ENCODE measurements at places on chromosomes 4 and X.

- DNase-seq: no peak
Measured at GRCh38 chr4:38138363-38138762, 178.2 kb downstream of the PTTG2 start.

- no peak for DNase-seq
Measured at GRCh38 chr4:79174490-79175252, 151.2 kb downstream of the NAA11 start.

GRCh38 chr4:108793415-108793814 is 30.6 kb upstream of the ETNPPL start:
- no peak for DNase-seq

DNA sequence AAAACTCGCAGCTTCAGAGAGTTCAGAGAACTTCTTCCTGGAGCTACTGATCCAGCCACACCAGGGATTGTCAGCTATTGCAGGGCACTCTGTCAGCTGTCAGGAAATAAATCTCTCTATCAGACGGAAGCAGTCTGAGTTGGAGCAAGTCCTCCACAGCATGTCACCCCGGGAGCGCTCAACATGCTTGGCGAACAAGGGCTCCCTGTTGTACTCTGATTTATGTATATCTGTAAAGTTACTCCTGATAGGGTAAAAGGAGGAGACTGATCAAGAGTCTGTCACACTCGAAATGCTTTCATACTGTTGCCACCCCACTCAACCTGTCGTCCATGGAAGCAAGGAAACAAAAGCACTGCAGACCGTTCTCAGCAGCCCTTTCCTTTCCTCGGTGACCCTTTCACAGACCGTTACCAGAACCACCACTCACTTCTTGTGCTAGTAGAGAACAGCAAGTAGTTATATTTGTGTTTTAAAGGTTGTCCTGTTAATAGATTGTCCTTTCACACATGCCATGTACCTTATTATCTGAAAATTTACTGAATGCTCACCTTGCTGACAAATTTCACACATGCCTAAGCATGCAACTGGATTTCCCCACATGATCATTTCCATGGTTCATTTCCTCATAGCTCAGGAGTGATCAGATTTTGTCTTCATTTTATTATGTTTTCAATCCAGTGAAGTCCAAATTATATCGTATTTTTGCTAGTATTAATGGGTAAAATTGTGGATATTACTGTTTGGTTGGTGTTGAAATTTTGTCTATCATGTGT is 2108.9 kb upstream of the TENM3 start:
- DNase-seq: peak; percentile 21

DNA sequence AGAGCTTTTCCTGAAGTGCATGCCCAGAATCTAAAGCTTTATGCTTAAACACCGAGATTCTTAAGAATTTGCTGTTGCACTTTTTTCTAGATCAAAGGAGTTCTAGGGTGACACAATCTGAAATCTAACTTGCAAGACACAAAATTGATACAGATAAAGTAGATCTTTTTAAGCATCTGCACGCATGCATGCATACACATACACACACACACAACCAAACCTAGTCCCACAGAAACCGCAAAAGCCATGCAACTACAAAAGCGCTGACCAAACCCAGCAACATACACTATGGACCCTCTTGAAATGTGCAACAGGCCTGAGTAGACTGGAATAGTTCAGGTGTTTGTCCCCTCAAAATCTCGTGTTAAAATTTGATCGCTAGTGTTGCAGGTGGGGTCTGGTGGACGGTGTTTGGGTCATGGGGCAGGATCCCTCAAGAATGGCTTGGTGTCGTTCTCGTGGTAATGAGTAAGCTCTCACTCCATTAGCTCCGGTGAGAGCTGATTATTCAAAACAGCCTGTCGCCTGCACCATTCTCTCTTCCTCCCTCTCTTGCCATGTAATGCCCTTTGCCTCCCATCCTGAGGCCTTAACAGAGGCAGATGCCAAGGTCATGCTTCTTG is 52.7 kb downstream of the IRF2 start:
- DNase-seq: no peak

GRCh38 chr4:56622176-56622575 is 58.9 kb downstream of the HOPX start:
- DNase-seq: no peak

GRCh38 chr4:176533159-176533558 is 213.4 kb downstream of the SPCS3 start:
- no peak for DNase-seq

GRCh38 chr4:139154538-139154937 is 22.5 kb downstream of the ELF2 start:
- no peak for DNase-seq

GRCh38 chr4:95556207-95556859 is 7.6 kb upstream of the UNC5C start:
- no peak for DNase-seq

GRCh38 chrX:68666580-68666979 is 19.1 kb downstream of the STARD8 start:
- DNase-seq: no peak

GRCh38 chr4:176223561-176223960 is 28.2 kb upstream of the SPATA4 start:
- no peak for DNase-seq

DNA sequence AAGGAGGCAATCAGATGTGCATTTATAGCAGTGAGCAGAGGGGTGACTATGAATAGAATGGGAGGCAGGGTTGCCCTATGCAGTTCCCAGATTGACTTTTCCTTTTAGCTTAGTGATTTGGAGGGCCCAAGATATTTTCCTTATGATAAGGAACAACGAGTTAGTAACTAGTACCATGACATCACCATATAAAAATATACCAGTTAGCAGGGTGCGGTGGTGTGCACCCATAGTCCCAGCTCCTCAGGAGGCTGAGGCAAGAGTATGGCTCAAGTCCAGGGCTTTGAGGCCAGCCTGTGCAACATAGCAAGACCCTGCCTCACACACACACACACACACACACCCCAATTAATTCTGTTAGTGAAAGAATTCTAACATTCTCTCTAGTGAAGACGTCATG is 53.0 kb downstream of the IL13RA2 start:
- DNase-seq: no peak

DNA sequence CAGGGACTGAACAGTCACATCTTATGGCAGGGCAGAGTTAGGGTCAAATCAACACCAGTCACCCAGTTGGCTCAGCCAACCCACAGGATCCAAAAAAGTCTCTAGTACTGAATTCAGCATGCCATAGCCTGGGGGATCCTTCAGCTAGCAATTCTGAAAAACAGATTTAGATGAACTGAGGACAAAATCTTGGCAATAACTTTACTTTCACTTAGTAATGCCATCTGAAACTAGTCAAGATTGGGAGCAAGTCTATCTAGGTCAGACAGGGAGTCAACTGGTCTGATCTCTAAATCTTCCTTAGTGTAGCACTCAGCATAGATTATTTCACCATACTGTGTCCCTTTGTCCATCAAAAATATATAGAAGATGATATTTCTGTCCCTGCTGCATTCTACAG is 76.0 kb downstream of the HHIP start:
- DNase-seq: no peak

GRCh38 chrX:20431486-20431885 is 164.8 kb upstream of the RPS6KA3 start:
- DNase-seq: no peak

DNA sequence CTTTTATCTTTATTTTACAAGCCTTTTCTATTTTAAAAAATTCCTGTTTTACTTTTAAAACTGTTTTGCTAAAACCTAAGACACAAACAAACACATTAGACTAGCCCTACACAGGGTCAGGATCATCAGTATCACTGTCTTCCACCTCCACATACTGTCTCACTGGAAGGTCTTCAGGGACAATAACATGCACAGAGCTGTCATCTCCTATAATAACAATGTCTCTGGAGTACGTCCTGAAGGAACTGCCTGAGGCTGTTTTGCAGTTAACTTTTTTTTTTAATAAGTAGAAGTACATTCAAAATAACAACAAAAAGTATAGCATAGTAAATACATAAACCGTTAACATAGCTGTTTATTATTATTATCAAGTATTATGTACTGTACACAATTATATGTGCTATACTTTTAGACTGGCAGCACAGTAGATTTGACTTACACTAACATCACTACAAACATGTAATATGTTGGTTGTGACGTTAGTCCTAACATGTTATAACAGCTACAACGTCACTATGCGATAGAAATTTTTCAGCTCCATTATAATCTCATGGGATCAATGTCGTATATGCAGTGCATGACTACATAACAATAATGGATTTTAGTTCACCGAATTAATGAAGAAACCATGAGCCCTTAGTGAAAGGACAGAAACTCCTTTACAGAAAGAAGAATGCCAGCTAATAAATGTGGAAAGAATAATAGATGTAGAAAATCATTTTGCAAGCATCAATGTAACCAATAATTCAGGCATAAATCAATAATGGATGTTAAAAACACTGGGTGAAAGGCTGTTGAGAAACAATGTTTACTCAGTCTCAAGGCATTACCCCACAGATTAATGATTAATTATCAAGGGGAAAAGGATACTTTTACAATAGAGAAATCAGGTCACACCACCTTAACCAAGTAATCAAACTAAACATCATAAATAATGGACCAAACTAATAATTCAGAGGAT is 49.2 kb downstream of the FBXW7 start:
- DNase-seq: no peak

DNA sequence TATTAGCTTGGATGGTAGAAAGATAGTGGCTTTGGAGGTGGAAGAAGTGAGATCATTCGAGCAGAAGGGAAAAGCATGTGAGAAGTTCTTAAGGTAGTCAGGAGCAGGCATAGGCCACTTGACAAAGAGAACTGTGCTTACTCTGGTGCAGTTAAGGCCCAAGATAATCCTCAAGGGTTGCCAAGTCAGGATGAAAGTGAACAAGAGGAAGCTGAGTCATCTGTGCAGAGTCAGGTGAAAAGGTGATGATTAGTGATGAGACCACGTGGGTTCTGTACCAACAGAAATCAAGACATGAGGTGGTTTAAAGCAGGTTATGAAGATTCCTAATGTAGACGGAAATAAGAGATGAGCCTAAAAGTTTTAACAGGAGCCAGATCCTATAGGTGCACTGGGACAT is 369.8 kb downstream of the DTHD1 start:
- DNase-seq: no peak

- no peak for DNase-seq
Measured at GRCh38 chr4:56320293-56320692, 67.0 kb downstream of the AASDH start.

- no peak for DNase-seq
Measured at GRCh38 chrX:119760026-119760877, 1.9 kb downstream of the SOWAHD start.

DNA sequence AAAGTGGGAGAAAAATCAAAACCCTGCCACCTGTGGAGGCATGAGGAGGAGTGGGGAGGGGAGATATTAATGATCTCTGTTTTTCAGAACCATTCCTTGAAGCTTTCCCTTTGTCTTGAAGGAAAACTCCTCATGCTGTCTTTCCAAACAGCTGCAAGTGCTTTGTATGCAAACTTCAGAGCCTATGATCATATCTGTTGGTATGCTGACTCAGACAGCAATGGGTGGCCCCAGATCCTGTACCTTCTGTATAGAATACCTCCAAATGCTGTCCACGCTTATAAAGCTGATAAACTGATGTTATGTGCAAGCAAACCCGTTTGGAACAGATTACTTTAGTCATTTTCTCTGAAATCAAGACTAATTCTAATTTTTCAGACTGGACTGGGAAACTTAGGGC is 31.9 kb downstream of the BMP15 start:
- DNase-seq: no peak

- no peak for DNase-seq
Measured at GRCh38 chr4:126396703-126397102, 1081.9 kb downstream of the FAT4 start.

GRCh38 chr4:177293208-177294033 is 16.3 kb upstream of the NEIL3 start:
- no peak for DNase-seq

GRCh38 chrX:69065451-69065850 is 99.8 kb downstream of the PJA1 start:
- DNase-seq: no peak

GRCh38 chr4:7701866-7702649 is 237.6 kb downstream of the AFAP1 start:
- DNase-seq: no peak

- no peak for DNase-seq
Measured at GRCh38 chrX:137915466-137915865, 349.5 kb downstream of the ZIC3 start.

DNA sequence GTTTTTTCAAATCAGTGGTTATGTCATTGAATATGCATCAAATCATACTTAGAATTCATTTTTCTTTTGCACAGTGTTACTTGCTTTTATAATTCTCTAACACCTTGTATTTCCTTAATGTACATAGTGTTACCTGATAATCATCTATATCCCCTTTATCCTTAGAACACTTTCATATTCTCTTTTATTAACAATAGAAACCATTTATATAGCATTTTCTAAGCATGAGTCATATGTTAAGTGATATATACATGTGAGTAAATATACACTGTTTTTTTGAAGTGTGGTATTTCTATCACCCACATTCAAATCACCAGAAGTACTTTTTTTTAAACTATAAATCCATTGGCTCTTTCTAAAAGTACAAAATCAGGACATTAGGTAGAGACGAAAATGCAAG is 15.3 kb downstream of the EPHA5 start:
- no peak for DNase-seq

DNA sequence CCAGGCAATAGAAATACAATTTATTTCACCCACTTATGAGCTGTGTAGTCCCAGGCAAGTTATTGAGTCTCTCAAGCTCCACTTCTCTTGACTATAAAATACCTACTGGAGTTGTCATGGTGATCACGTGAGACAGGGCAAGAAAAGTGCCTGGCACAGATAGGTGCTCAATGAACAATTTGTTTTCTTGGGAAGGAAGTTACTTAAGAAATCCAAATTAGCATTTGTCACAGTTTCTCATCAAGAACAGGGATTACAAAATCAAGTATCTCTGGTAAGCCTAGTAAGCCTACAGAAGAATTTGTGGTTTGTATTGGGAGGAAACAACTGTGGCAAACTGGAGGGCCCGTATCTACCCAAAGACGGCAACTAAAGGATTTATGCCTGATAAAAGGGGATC is 37.5 kb upstream of the RASGEF1B start:
- no peak for DNase-seq

DNA sequence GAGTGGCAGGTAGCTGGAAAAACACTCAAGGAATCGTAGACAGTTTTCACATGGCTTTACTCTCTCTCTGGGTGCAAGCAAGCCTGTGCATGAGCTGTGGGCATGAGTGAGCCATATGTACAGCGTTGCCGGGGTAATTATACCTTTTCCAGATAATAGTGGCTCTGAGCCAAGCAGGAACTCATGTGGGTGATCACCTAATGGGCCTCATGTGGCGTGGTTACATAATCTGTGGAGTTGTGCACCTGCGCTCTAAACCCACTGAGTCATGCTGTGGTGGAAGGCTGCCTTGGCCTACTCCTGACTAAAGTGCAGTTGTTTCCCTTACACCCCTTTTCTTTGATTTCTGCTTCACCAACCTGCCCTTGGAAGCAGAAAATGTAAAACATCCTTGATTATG is 1564.5 kb upstream of the PCDH10 start:
- no peak for DNase-seq

- DNase-seq: no peak
Measured at GRCh38 chr4:105182211-105182610, 35.5 kb downstream of the TET2 start.

- DNase-seq: no peak
Measured at GRCh38 chr4:46425775-46426400, 36.0 kb upstream of the GABRA2 start.
